Fibroblast of skin of scalp (primary cell): ENCODE measurements at places on chromosomes 2 and 18.

DNA sequence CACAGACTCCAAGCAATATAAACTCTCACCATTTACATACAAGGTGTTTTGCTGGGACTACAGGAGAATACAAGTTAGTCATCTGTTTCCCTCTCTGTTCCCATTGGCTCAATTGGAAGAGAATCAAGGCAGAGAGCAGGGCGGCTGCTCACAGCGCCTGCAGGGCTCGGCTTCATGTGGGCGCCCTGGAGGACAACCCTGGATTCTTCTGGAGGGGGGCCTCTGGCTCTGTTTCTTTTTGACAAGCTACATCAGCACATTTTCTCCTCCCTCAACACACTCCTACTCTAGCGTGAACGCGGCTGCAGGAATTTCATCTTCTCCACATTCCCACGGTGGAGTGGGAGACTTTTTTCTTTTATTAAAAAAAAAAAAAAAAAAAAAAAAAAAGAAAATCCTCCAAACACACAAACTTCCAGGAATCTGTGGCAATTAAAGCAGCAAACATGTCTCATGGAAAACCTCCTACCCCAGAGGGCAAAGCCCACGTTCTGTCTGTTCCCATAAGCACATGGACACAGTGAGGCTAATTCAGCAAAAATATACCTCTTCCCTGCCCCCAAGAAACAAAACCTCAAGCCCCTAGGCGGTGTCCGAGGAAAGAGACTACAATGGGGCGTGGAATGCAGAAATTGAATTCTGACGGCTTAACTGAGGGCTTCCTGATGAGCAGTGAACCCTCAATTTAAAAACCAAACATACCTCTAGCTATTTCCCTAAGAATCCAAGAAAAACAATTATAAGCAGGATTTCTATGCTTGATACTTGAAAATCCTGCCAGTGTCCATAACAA, 50.6 kb downstream of the PARD6G start:
- peak; percentile 67 for DNase-seq

GRCh38 chr18:59072727-59073421, 66.8 kb upstream of the SEC11C start:
- no peak for DNase-seq

DNA sequence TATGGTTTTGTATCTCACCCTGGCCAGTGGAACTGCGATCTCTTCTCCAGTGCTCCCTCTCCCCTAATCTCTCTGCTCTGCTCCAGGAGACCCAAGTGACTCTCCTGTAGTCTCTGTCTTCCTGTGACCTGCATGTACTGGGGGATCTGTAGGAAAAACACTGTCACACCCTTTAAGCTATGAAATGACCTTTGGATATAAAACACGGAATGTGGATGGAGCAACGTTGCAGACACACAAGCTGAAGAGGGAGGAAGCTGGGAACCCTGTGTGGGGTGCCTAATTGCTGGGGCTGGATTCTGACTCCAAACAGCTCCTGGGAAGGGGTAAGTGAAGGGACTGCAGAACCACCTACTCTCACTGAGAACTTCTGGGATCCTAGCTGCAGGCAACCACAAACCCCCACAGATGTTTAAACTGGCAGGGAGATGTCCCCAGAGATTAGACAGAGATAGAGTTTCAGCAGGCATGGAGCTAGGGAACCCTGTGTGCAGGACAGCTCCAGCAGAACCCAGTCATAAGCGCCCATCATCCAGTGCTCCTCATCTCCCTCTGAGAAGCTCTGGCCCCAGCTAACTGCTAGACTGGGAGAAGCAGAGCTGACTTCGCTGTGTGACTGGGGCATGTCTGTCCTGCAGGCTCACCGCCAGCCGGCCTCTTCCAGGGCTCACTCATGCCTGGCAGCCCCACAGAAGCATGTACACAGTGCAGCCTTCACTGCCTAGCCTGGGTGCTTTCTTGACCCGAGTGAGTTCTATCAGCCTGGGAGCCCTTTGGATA, 482.7 kb upstream of the SETBP1 start:
- peak; percentile 69 for DNase-seq

GRCh38 chr2:43748333-43748732, 25.5 kb upstream of the DYNC2LI1 start:
- DNase-seq = no peak

DNA sequence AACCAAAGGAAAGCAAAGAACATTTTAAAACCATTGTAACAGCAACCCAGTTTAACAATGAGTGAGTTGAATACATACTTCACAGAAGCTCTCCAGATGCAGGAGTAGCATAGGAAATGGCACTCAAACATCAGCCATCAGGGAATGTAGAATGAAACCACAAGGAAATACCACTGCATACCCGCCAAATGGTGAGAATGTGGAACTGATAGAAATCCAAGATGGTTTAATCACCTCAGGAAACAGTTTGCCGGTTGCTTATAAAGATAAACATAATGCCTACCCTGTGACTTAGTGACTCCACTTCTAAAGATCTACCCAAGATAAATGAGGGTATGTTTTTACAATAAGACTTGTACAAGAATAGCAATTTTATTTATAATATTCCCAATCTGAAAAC, 132.0 kb downstream of the GALNT1 start:
- peak; percentile 78 for DNase-seq

- no peak for DNase-seq
These were observed 16.9 kb downstream of the NT5DC4 start for GRCh38 chr2:112737542-112738232.

DNA sequence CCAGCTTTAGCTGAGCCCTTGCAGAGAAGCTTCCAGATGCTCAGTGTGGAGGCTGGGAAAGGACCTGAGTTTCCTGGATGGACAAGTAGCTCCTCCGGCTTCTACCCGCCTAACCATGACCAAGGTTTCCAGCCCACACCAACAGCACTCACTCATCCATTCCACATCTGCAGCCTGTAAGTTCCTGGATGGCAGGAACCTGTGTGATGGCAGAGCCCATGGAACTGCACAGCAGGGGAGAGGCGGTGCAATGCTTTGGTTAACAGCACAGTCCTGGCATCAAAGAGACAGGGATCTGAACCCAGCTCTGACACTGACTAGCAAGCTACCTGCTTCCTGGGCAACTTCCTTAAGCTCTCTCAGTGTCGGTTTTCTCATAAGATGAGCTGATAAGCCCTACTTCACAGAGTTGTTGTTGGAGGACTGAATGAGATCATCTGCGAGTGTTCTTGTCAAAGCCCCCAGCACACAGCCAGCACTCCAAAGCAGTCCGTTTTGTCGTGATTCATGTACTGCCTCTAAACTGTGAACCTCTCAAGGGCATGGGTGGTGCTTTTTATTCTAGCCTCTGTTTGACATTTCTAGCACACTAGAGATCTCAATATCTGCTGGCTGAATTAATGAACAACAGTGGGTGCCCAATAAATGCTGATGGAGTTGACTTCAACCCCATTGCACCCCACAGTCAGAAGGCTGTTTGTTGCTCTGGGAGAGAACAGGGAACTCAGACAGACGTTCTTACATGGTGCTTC, 41.6 kb upstream of the OTOF start:
- DNase-seq = no peak

DNA sequence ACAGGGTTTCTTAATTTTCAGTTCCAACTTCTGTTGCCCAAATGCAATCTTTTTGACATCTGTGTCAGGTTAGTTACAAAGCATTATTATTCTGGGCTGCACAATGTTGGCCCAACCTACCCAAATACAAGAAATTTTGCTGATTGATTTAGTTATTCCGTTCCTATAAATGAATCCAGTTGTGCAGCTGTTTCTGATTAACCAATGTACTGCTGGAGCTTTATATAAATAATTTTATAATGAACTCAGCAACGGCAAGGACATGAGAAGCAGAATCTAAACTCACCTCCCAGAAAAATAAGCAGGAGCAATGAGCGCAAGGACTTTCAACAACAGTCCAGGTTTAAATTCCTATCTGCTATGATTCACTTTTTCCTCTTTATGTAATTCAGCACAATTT, 76.3 kb upstream of the WIPF1 start:
- DNase-seq = peak; percentile 72

DNA sequence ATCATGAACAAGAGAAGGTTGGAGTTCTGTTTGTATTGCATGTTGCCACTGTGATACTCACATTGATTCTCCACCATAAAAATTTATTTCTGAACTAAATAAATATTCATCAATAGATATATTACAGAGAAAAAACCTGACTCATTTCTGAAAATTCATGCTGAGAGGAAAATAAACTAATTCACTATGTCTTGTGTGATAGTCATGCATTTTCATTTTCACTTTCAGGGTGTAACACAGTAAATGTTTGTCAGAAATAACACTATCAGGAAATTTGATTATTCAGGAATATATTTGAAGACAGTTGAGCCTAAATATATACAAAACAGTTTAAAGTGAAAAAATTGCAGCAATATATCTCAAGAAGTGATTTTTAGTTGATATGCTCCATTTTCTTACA, 335.2 kb downstream of the KCNJ3 start:
- DNase-seq = no peak

DNA sequence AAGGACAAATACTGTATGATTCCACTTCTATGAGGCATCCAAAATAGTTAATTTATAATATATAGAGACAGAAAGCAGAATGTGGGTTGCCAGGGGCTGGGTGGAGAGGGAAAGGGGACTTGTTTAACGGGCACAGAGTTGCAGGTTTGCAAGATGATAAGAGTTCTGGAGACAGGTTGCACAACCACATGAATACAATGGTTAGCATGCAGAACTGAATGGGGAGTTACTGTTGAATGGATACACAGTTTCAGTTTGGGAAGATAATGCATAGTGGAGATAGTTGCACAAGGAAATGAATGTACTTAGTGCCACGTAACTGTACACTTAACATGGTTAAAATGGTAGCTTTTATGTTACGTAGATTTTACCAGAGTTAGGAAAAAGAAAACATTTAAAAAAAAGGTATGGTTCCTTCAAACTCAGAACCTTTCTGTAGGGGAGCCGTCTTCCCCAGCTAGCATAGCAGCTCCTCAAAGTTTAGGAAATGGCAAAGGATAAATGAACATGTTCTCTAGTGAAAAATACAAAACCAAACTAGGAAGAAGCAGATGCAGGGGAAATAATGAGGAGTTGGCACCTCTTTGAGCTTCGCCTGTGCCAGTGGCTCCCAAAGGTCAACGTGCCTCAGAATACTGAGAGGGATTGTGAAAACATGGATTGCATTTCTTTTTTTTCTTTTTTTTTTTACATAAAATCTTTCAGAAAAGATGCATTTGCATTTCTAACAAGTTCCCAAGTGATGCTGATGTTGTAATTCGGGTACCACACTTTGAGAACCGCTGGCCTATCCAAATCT, 95.2 kb downstream of the ZCCHC2 start:
- DNase-seq = no peak

DNA sequence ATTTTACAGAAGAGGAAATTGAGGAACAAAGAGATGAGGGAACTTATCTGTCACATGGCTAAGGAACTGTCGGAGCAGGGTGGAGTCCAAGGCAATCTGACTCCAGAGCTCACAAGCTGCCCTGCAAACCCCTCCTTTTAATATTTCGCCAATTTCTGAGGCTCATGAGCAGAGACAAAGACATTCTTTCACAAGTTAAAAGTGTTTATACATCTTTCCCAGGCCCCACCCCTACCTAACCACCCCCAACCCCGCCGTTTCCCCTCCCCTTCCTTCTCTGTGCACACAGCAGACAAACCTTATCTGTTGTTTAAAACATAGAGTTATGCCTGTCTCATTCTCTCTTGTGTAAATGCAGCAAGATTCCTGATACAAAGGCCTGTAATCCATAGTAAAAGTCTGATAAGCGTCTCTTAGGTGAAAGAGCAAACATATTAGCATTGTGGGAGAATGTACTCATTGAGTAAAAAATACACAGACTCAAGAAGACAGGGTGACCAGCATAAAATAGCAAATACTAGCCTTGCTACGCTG, 44.3 kb downstream of the EPHA4 start:
- DNase-seq = no peak

DNA sequence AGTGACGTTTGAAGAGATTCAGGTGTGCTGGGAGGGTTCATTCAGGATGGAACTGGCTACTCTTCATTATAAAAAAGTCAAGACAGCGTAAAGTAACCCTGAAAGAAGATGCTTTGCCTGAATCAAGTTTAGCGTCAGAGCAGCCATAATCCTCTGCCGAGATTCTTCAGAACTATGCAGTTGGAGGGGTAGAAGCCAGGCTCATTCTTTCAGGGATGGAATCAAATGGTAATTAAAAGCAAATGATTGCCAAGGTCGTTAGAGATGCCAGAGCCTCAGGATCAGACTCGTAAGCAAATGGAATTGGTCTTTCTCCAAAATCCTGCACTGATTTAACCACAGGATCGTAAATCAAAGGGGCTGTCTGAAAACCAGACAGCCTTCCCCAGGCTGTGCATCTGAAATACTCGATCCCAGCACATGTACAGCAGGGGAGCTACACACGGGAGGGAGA, 21.9 kb downstream of the APCDD1 start:
- DNase-seq = peak; percentile 89

DNA sequence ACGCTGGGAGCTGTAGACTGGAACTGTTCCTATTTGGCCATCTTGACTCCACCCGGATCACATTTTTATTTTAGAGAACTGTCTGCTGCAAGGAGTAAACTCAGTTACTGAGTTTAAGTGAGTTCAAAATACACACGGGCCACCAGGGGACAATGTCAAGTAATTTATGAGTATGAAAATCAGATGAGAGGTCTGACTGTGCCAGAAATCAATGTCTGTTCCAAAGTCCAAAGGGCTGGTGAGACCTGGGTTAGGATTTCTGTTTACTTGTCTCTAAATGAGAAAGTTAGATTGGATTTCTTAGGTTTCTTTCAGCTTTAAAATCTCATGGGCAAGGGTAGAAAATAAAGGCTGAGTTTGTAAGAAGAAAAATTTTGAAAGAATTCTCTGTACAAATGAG, 465.8 kb upstream of the MEIS1 start:
- DNase-seq = no peak

GRCh38 chr2:188293601-188294351, 2.1 kb downstream of the GULP1 start:
- DNase-seq = peak; percentile 64

GRCh38 chr2:78861546-78861945, 164.0 kb upstream of the REG3G start:
- DNase-seq = no peak
